ENCODE measurements at places on chromosomes 5 and 9.

- no peak for DNase-seq
Observed at GRCh38 chr9:22913026-22913425, 466.4 kb downstream of the DMRTA1 start.

DNA sequence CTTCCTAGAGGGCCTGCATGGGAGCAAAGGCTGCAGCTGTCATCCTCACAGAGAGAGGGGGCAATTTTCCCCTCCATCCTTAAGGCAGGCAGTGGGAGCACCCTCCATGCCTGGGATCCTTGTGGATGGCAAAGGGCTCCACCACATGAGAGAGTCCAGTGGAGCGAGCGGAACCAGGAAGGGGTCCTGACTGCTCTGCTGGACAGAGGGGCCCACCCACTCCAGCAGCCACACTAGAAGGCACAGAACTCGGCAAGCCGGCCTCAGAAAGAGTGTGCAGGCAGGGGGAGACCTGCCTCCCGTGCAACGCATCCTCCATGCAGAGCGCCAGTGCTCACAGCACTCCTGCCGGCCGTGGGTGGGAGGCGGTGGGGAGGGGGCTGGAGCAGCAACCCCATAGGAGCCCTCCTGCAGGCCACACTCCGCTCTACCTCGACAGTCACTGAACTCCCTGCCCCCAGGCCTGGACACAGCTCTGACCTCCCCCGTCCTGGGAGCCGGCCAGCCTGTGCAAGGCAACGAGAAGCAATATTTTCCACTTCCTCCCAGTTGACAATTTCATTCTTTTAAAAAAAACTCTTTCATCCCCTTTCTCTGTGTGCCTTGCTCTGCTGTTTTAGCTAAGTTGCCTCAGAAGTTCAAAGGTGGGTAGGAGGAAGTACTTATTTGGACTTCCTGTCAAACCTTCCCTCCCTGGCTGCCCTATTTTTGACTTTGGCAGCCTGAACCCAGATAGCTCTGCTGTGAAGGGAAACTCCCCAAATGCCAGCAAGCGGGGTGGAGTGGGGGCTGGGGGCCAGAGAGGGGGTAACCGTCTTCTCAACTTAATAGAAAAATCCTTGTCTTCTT is 5.3 kb upstream of the LCP2 start:
- DNase-seq: no peak

GRCh38 chr5:73796164-73797131 is 170.5 kb downstream of the ARHGEF28 start:
- no peak for DNase-seq

DNA sequence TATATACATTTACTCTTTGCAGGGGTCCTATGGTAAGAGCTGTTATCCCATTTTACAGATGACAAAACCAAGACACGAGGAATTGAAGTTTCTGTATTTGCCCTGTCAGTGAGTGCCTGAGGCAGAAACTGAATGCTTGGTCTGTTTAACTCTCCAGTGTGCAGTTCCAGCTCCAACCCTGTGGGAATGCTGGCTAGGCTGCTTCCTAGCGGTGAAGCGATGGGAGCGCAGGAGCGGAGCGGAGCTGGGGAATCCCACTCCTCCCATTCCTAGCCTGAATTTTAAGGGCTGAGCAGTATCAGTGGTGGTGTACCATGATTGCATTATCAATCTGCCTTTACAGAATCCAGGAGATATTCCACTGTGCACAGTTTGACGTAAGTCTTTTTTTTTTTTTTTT is 202.3 kb downstream of the LRRC70 start:
- no peak for DNase-seq

DNA sequence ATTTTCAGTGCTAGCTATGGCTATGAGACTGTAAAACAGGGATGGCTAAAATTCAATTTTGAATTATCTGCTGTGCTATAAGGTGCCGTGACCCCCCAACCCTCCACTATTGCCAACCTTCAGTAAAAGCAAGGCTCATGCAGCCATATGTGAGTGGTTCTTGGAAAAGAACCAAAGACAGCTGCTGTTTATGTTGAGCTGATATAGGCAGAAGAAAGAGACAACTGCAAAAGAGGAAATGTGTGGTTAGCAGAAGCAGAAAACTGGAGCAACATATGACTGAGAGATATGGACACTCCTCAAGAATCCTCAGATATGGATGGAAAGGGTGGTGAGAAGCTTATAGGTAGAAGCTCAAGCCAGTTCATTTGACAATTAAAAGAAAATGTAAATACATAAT is 200.3 kb downstream of the TLE1 start:
- no peak for DNase-seq

DNA sequence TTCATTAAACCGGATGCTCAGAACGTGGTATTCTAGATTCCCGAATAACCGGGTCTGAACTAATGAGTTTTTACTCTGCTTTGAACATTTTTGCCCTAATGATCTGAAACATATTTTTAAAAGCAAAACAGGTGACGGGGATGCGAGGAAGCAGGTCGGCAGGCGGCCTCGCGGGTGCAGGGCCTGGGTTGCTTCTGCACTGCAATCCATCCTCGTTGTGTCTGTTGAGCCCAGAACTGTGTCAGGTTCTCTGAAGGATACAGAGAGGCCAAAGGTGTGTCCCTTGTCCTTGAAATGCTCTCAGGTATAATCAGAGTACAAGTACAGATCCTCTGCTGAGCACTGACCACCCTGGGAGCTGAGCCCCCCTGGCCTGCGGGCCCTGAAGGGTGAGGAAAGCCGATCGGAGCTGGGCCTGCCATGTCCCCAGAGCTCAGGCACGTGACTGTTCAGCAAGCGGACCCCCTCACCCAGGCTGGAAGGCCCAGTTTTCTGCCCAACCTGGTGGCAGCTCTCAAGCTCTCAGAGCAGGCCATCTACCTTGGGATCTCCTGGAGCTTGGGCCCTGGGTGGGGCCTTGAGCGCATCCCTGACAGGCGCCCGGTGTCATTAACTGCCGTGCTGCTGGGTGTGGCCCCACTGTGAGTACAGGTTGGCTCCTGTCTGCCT is 151.8 kb downstream of the OLFM1 start:
- no peak for DNase-seq
